ENCODE measurements at places on chromosomes 1 and 21.
A peak's percentile ranks its signal among the peaks of the same experiment; 100 is the strongest.

DNA sequence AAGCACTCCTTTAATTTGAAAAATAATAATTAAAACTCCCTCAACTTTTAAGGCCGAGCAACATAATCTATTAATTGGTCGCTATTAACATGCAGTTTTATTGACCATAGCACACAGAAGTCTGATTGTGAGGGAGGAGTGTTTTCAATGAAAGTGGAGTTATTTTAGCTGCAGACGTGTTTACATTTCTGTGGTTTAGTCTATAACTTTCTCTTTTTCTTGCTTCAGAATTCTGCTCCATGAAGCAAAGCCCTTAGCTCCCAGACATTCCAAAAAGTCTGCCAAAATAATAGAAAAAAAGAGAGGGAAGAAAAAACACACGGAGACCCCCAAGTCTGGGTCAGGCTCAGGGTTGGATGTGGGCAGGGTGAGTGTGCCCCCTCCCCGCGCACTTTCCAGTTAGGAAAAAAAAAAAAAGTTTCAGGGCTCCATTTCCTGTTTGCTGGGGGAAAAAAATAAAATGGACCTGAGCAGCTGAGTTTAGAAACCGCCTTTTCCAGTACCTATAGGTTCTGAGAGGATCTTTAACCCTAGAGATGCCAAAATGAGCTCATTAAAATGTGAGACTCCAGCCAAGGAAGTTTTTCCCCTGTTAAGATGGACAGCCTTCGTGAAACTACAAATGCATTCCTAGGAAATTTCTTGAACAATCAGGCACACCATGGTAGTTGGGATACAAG lies 143.7 kb upstream of the ETS2 start:
- DNase-seq, result no peak

DNA sequence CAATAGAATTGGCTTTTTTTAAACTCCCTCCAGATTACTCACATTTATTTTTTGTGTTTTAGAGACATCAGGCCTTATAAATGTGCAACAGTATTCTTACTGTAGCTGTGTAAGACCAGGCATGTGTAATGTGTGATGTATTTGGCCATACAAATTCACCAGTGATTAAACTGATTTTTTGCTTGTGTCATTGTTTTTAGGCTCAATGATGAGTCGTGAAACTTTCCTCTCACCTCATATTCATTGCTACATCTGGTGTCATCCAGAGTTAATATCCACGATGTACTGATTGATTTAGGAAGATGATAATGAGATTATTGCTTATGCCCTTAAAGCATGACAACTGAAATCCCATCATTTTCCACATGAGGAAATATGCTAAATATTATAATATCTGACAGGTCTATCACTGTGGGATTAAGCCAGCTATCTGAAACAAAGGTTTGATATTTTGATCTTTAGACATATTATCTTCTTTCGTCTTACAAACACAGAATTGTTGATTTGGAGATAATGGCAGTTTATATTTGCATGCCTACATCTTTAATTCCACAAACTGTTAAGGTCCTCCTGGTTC lies 487.9 kb downstream of the PTBP2 start:
- DNase-seq, result no peak

DNA sequence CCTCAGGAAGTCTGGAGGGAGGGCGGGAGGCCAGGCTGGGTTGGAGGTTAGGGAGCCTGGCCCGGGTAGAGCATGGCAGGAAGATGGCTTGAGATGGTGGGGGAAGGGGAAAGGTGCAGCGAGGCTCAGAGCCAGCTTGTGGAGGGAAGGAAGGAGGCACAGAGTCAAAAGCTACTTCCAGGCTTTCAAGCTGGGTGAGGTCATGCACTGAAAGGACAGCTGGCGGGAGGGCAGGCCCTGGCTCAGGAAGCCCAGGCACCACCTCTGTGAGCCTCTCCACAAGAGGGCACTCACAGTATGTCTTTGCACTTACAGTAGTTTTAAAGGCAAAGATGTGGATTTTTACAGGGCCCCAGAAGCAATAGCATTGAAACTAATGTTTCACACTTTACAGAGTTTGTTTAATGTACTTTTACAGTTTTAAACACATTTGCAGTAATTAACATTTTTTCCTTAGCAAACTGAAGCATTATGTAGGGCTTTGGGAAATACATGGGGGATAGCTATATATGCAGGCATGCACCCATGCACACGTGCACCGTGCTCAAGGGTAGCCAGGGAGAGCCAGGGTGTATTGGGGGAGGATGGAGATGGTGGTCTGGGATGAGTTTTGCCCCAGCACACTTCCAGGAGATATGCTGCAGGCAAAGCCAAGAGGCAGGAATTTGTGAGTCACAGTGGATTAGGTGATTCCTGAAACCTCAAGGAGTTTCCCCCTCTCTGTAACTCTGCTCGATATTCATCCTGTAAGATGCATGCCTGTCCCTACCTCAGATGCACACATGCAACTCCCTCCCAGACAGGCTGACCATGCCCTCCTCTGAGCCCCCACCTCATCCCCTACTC lies 6.1 kb upstream of the ADAM15 start:
- DNase-seq, result peak; percentile 72

- DNase-seq, result no peak
Observed at GRCh38 chr1:223339861-223340260, 24.1 kb downstream of the SUSD4 start.

GRCh38 chr21:17793246-17794123 lies 25.7 kb downstream of the C21orf91 start:
- no peak for DNase-seq

GRCh38 chr1:246595146-246595545 lies 28.9 kb downstream of the CNST start:
- DNase-seq, result no peak

GRCh38 chr1:178275553-178275952 lies 181.6 kb downstream of the RASAL2 start:
- DNase-seq, result no peak

- DNase-seq, result no peak
Observed at GRCh38 chr1:54798769-54799641, 2.1 kb downstream of the TTC22 start.

Data from NCI-H345 (cell line).